Nucleus accumbens (tissue), 56 donors: ENCODE measurements at places on chromosomes 16 and 17.

DNA sequence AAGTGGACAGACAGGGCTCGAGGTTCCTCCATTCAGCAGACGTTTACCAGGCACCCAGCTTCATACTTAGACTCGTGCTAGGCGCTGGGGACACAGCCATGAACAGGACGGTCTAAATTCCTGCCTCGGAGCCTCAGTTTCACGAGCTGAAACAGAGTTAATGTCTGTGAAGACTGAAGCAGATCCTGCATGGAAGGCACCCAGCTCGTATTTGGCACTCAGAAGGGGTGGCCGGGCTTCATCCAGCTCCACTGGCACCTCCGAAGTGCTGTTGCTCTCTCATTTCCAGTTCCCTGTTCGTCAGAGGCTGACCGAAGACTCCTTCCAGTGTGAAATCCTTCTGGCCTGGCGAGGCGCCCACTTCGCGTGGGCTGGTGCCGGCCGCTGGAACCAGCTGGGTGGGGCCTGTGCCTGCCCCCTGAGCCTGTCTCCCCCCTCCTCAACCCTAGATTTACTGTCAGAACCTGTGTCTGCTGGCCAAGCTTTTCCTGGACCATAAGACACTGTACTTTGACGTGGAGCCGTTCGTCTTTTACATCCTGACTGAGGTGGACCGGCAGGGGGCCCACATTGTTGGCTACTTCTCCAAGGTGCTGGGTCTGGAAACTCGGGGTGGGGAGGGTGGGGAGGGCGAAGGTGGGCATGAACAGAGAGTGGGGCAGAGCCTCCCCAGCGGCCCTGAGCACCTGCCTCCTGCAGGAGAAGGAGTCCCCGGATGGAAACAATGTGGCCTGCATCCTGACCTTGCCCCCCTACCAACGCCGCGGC, 5.8 kb downstream of the PRSS8 start:
- no peak for DNase-seq

GRCh38 chr16:30040221-30040620, 9.2 kb upstream of the TLCD3B start:
- DNase-seq: no peak

GRCh38 chr16:88593489-88593888, 23.3 kb downstream of the ZC3H18 start:
- no peak for DNase-seq

- DNase-seq: no peak
These were observed 445.7 kb upstream of the MAF start for GRCh38 chr16:80046261-80046660.

GRCh38 chr16:89890886-89891657, 17.7 kb downstream of the TCF25 start:
- no peak for DNase-seq

GRCh38 chr17:77819497-77819896, 139.0 kb upstream of the TNRC6C start:
- no peak for DNase-seq

DNA sequence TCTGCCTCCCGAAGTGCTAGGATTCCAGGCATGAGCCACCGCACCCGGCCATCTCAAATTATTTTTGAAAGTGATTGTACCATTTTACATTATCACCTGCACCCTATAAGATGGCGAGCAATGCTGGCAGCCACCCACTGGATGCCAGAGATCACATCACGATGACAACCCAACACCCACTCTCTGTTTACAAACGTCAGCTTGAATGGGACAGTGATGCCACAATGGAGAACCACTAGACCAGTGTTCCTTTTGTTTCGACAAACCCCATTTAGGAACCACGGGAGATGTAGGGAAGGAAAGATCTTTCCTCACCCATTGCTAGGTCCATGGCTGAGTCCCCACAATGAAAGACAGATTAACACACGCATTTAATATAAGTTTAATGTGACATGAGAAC, 20.1 kb upstream of the HAPSTR1 start:
- DNase-seq: no peak

DNA sequence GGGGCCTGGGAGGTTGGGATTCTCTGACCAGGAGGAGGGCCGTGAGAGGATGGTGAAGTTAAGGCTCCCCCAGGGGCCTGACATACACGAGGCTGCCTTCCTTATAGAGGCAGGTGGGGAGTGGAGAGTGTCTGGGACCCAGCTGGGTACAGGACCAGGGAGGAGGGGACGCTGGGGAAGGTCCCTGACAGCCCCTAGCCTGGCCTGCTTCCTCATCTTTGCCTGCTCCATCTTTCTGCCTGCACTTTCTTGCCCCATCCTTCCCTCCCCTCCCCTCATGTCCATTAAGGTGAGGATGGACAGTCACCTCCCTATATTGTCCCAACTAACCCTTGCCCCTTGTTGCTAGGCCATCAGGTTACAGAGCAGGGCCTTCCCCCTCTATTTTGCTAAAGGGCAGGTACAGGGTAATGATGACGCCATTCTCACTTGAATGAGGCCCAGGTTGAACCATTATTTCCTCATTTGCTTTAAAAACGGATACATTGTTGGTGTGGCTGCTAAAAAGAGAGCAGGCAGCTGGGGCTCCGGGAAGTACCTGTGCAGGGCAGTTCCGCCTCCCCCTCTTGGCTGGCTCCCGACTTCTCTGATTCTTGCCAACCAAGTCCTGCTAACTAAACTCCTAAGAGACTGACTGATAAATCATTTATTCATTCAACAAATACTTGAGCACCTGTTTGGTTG, 1.3 kb downstream of the C17orf99 start:
- no peak for DNase-seq

- DNase-seq: no peak
These were observed 941 bp downstream of the PDK2 start for GRCh38 chr17:50096092-50096491.

GRCh38 chr17:50358177-50358576, 12.3 kb downstream of the XYLT2 start:
- DNase-seq: no peak

DNA sequence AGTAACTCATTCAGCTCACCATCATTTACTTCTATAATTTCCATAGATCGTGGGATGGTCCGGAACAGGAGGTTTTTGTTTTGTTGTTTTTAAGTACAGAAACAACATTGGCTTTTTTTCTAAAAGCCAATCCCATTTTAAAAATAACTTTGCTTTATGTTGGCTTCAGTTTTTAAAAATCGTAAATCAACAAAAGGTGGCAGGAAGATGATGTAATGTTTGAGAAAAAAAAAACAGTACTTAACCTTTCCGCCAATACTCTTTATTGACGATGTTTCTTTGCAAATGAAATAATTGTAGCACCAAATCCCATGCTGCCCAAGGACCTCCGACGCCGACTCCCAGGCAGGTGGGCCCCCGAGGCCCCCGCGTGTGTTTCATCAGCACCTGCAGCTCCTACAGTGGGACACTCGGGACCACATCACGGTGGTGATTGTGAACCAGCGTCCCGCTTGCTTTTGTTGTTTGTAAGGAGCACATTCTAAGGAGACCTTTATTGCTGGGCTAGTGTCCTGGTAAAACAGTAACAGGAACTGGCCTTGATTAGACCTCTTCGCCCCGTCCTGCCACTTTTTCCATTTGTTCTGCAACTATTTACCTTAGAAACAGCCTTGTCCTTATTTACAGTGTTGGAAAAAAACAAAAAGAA, 140.2 kb upstream of the CHMP6 start:
- no peak for DNase-seq

GRCh38 chr17:32863559-32863958, 13.4 kb downstream of the MYO1D start:
- no peak for DNase-seq

- no peak for DNase-seq
These were observed 8.3 kb downstream of the TMEM114 start for GRCh38 chr16:8581831-8582580.
